ENCODE measurements at places on chromosomes 7 and 10.

- no peak for DNase-seq
Observed at GRCh38 chr10:16581202-16581601, 59.5 kb upstream of the C1QL3 start.

- DNase-seq = no peak
Observed at GRCh38 chr7:2794836-2795636, 49.1 kb downstream of the GNA12 start.

DNA sequence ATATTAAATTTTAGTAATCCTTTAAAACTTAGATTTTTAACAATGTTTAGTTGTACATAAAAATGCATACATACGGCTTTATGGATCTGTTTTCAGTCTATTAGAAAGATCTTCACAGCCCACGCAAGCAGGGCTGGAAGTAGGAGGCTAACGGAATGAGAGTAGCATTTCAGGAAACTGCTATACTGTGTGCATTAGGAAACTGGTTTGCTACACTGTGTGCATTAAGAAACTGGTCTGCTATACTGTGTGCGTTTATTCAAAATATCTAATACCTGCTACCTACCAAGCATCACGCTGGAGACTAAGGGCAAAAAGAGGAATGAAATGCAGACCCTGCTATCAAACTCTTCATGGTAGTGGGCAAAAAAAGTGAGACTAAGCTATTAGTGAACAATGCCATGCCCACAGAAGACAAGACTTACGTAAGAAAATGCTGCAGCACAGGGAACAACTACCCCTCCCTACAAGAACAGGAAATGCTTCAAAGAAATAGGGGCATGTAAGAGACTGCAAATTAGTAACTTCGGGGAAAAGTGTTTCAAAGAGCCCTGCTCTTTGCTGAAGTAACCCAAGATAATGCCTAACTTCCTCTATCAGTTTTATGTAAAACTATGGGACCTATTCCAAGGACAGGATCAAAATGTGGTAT is 11.3 kb downstream of the RAB11FIP2 start:
- DNase-seq = no peak

- no peak for DNase-seq
Observed at GRCh38 chr10:70477661-70478162, 855 bp upstream of the PALD1 start.

GRCh38 chr7:85708221-85708620 is 521.4 kb upstream of the SEMA3D start:
- DNase-seq = no peak

DNA sequence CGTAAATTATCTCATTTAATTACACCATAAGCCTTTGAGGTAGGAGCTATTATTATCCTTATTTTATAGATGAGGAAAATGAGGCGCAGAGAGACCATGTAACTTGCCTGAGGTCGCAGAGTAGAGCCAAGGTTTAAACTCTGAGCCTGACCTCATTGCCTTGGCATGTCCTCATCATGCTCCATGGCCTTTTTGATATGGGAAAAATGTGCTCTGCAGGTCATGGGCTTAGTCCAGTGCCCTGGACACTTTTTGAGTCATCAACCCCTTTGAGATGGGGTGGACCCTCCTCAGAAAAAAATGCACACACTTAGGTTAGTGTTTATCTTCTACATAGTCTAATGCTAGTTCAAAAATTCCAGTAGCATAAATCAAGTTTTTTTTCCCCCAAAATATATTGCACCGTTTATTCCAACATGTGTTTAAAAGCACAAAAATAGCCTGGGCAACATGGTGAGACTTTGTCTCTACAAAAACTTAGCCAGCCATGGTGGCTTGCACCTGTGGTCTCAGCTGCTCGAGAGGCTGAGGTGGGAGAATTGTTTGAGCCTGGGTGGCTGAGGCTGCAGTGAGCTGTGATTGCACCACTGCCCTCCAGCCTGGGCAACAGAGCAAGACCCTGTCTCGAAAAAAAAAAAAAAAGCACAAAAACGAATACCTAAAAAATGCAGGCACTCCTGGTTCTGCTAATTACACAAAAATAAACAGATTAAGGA is 28.6 kb upstream of the TMEM178B start:
- no peak for DNase-seq

DNA sequence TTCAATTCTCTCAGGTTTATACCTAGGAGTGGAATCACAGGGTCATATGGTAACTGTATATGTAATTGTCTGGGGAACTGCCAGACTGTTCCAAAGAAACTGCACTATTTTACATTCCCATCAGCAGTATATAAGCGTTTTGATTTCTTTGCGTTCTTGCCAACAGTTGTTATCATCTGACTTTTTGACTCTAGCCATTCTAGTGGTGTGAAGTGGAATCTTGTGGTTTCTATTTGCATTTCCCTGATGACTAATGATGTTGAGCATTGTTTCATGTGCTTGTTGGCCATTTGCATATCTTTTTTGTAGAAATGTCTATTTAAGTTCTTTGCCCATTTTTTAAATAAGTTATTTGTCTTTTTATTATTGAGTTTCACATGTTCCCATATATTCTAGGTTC is 44.3 kb upstream of the ZC3HAV1 start:
- DNase-seq = no peak

GRCh38 chr10:133166504-133166827 is 6.4 kb downstream of the KNDC1 start:
- DNase-seq = no peak

Measured in AG09309 (cell line).